Esophagus mucosa (tissue), 1 donor: ENCODE measurements at places on chromosomes 2 and 18. TPM values are rescaled to one million over a fixed set of nuclear protein-coding genes. Genes with fewer than 3 reads are reported as not detected.

GRP gene
- not detected for total RNA-seq

THOC1 gene
- total RNA-seq, result 21.5 TPM

KCNF1 gene
- not detected for total RNA-seq

SLC9A2 gene
- total RNA-seq, result 0.20 TPM

PDE11A gene
- total RNA-seq, result not detected

FOXD4L1 gene
- 0.16 TPM for total RNA-seq

TUBB8B gene
- not detected for total RNA-seq

PLGLB2 gene
- 0.20 TPM for total RNA-seq

COMMD1 gene
- 31.4 TPM for total RNA-seq

PREPL gene
- 15.7 TPM for total RNA-seq

PPP3R1 gene
- total RNA-seq, result 40.8 TPM

LBX2 gene
- 0.32 TPM for total RNA-seq

PLCL1 gene
- total RNA-seq, result 0.20 TPM

PDCD1 gene
- total RNA-seq, result 0.20 TPM

STEAP3 gene
- 11.6 TPM for total RNA-seq

ASB18 gene
- total RNA-seq, result not detected

MEIS1 gene
- 31.8 TPM for total RNA-seq

TTC31 gene
- total RNA-seq, result 10.5 TPM
